Activated B cell treated with CpG ODN at 0.5 μM for 24 hours (primary cell): ENCODE measurements at places on chromosomes 11 and 22.
A peak's percentile ranks its signal among the peaks of the same experiment; 100 is the strongest.

DNA sequence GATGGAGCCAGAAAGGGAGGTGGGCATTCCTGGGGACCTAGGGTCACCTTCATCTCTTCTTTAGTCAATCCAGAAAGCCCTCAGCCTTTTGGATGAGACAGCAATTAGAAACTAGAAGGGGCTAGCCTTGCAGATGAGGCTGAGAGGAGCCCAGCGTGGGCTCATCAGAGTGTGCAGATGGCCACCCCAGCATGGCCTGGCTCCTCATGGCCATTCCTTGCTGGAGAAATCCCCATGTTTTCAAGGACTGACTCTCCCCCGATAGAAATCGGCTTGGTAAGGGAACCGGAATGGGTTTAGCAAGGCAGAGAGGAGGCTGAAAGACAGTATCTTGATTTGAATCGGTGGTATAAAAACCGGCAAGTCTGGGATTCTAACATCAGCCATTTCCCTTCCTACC is 274.6 kb downstream of the BUD13 start:
- DNase-seq, result no peak

GRCh38 chr11:74020539-74020938 is 11.7 kb upstream of the UCP3 start:
- DNase-seq, result no peak

- DNase-seq, result no peak
Observed at GRCh38 chr11:83813296-83813695, 527.1 kb upstream of the CCDC90B start.

GRCh38 chr11:27735281-27735680 is 35.0 kb upstream of the BDNF start:
- DNase-seq, result no peak

- no peak for DNase-seq
Observed at GRCh38 chr11:116467823-116468222, 305.0 kb downstream of the BUD13 start.

GRCh38 chr11:65637794-65638419 is at the start of gene SIPA1:
Gene SIPA1, plus strand, starts transcription at chr11:65638101. Its CDS starts 2,821 bp downstream, at chr11:65640922.
- DNase-seq, result peak; percentile 86

DNA sequence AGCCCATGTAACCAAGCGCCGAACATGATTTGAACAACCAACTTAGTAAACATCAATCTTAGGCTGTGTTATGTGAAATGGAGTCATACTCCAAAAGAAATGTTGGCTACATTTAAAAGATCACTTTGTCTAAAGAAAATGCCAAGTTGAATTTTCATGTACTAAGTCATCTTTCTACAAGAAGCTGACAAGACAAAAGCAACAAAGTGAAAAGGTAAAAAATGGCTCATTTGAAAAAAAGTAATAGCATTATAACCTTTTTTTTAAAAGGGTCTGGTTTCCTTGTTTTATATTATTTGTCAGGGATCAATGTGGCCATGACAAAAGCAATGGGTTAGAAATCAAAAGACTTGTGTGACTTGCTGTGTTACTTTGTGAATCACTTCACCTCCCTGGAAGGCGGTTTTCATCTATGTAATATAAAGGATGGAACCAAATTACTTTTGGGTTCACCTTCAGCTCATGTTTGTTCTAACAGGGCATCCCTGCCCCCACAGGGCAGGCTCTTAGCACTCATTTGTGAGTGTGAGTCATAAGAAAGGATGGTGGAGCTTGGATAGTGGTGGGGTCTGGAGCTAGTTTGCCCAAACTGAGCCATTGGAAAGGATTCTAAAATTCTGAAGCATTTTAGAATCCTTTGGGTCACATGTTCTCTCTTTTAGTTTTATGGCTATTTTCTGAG is 131.9 kb upstream of the MTMR2 start:
- no peak for DNase-seq

GRCh38 chr11:40235841-40236240 is 1223.6 kb downstream of the LRRC4C start:
- no peak for DNase-seq

- DNase-seq, result no peak
Observed at GRCh38 chr11:65591939-65592857, 3.4 kb downstream of the KCNK7 start.

DNA sequence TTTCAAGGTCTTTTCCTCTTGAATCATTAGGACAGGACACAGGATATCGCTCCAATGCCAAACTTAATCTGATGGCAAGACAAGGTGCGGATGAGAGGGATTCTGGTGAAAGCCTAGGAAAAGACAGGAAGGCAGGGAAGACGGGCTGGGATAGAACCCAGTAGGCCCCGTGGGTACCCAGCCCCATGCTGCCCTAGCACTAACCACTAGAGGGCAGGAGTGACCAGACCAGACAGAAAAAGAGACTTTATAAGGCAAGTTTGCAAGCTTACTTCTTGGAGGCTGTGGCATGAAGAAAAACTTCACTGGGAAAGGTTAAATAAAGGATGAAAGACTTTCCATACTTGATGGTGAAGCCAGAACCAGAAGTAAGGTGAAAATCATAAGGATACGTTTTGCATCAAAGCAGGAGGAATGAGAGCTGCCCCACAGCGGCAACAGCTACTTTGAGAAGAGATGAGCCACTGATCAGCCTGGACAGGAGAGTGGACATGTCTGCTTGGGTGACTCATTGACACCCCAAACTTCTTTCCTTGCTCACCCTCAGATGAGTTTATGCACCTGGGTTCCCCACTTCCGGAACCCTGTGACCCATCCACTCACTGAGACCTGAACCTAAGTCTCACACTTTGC is 39.8 kb downstream of the SYN3 start:
- peak; percentile 48 for DNase-seq

- no peak for DNase-seq
Observed at GRCh38 chr11:106014620-106015019, 7.4 kb downstream of the MSANTD4 start.

- DNase-seq, result no peak
Observed at GRCh38 chr11:29448246-29448877, 568.5 kb downstream of the KCNA4 start.

- no peak for DNase-seq
Observed at GRCh38 chr11:97460091-97460490, 1070.3 kb downstream of the JRKL start.

GRCh38 chr11:113121746-113122145 is 160.5 kb downstream of the NCAM1 start:
- no peak for DNase-seq

DNA sequence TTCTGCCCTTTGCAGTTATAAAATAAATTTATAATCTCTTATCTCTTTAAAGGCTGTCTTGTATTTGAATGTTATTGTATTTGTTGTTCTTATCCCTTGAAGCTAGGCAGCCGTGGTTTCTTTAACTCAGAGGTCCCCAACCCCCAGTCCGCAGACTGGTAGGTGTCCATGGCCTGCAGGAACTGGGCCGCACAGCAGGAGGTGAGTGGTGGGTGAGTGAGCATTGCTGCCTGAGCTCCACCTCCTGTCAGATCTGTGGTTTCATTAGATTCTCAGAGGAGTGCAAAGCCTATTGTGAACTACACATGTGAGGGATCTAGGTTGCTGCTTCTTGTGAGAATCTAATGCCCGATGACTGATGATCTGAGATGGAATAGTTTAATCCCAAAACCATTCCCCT is 380.0 kb upstream of the CCDC90B start:
- no peak for DNase-seq

GRCh38 chr11:2912498-2912897 is 16.7 kb downstream of the PHLDA2 start:
- DNase-seq, result no peak

DNA sequence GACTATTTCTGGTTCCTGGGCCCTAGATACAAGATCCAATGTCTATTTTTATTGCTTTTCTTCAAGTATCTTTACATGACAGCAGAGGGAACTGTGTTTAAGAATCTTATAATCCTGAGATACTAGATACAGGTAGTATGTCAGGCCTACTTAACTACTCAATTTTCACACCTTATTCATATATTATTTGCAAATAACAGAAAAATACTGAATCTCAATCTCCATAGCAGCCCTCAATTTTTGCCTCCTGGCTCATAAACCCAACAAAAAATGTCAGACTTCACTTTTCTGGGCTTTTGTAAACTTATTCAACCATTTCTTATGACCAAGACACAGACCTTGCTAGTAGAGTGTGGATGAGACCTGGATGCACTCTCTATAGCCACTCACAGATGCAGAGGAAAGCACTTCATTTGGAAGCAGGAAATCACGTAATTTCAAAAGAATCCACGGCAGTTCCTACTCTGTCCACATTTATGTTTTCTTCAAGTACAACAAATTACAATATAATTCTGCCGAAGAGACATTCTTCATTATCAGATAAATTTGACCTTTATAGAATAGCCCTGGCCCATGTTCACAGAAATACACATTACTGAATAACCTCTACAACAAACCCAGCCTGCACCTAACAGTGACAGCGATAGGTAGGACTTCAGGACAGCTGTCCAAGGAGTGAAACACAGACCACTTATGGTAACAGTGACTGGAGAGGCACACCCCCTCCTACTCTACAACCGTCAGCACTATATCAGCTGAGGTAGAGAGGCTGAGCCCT is 62.0 kb upstream of the YPEL1 start:
- DNase-seq, result no peak

DNA sequence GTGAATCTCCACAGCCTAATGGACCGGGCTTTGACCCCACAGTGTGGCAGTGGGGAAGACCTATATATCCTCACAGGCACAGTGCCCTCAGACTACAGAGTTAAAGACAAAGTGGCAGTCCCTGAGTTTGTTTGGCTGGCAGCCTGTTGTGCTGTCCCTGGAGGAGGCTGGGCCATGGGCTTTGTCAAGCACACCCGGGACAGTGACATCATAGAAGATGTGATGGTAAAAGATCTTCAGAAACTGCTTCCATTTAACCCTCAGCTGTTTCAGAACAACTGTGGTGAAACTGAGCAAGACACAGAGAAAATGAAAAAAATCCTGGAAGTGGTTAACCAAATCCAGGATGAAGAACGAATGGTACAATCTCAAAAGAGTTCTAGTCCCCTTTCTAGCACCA is 39.0 kb downstream of the ENDOD1 start:
- no peak for DNase-seq

DNA sequence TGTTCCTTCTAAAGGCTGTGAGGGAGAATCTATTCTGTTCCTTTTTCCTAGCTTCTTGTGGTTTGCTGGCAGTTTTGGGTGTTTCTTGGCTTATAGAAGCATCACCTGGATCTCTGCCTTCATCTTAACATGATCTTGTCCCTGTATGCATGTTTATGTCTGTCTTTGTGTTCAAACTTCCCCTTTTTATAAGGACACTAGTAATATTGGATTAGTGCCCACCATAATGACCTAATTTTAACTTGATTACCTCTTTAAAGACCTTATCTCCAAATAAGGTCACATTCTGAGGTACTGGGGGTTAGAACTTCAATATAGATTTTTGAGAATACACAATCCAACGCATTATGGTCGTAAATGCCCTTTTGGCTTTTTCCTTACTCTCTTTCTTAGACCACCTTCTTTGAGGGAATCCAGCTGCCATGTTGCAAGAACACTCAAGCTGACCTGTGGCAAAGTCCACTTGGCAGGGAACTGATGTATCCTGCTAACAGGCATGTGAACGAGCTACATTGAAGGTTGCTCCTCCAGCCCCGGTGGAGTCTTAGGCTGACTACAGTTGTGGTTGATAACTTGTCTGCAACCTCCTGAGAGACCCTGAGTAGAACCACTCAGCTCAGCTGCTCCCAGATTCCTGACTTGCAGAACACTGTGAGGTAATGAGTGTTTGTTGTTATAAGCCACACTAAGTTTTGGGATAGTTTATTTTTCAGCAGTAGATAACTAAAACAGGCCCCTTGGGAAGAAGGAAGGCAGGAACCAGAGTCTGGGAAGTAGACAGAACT is 127.1 kb upstream of the OR9Q1 start:
- no peak for DNase-seq

- DNase-seq, result no peak
Observed at GRCh38 chr22:23227380-23227779, 47.1 kb downstream of the BCR start.

GRCh38 chr22:30310881-30311771 is 15.6 kb downstream of the TBC1D10A start:
- DNase-seq, result no peak

- DNase-seq, result no peak
Observed at GRCh38 chr11:1603629-1604028, 4.6 kb downstream of the KRTAP5-3 start.

DNA sequence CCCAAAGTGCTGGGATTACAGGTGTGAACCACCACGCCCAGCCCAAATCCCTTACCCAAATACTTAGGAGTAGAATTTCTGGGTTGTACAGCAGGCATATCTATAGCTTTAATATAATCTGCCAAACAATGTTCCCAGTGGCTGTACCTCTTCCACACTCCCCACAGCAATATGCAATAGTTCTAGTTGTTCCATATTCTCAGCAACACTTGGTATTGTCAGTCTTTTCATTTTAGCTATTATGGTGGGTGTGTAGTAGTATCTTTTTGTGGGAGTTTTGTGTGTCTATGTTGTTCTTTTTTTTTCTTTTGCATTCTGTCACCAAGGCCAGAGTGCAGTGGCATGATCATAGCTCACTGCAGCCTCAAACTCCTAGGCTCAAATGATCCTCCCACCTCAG is 18.8 kb downstream of the SCGB1A1 start:
- DNase-seq, result no peak

DNA sequence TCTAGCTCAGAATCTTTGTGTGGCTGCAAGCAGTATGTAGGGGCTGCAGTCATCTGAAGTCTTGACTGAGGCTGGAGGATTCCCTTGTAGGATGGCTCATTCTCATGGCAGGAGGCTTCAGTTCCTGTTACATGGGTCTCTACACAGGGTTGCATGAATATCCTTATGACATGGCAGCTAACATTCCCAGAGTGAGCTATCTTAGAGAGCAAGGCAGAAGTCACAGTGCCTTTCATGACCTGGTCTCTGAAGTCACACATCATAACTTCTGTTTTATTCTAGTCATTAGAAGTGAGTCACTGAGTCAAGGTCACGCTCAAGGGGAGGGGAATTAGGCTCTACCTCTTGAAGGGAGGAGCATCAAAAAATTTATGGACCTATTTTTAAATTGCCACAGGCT is 10.3 kb upstream of the SPON1 start:
- DNase-seq, result no peak

GRCh38 chr22:28799606-28800307 is 612 bp downstream of the XBP1 start:
- DNase-seq, result no peak

DNA sequence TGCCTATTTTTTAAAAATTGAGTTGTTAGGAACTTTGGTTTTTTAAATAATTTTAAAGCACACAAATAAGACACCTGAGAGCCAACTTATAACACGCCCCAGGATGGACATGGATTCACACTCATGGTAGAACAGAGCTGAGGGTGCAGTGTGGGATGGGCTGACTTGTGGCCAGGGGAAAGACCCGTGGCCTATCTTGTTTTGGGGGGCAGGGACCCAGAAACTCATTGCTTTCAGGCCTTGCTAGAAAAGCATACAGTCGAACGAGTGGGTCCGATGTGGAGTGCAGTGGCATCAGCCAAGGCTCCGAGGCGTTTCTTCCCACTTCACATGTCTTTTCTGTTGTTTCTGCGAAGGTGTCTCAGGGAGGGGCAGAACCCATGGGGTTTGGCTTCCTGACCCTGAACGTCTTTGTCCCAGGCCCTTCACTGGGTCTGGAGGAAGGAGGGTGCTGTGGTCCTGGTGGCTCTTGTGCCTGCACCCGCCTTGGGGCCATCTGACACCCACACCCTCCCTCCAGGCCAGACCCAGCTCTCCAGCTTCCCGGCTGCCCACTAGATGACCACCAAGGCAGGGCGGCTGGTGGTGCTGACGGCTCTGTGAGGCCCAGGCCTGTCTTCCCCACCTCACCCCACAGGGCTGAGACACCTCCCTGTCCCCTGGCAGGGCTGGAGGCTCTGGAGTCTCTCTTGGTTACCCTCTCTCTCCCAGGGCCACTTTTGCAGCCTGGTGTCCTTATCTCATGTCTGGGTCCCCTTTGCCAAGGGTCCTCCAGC is 120.8 kb downstream of the KCNQ1 start:
- DNase-seq, result no peak
